Parietal lobe (tissue), 2 donors: ENCODE measurements at places on chromosomes 5 and 9. TPM values are rescaled to one million over a fixed set of nuclear protein-coding genes. Genes with fewer than 3 reads are reported as not detected.

The ACO1 gene
- 16.9 TPM for total RNA-seq

The FGFR4 gene
- 4.1 TPM for total RNA-seq

The CSNK1A1 gene
- total RNA-seq: 387 TPM

The COL15A1 gene
- total RNA-seq: 11.3 TPM

The RFX3 gene
- 106 TPM for total RNA-seq

The PCDHB2 gene
- total RNA-seq: 20.3 TPM
